ENCODE measurements at places on chromosomes 7 and 10.

DNA sequence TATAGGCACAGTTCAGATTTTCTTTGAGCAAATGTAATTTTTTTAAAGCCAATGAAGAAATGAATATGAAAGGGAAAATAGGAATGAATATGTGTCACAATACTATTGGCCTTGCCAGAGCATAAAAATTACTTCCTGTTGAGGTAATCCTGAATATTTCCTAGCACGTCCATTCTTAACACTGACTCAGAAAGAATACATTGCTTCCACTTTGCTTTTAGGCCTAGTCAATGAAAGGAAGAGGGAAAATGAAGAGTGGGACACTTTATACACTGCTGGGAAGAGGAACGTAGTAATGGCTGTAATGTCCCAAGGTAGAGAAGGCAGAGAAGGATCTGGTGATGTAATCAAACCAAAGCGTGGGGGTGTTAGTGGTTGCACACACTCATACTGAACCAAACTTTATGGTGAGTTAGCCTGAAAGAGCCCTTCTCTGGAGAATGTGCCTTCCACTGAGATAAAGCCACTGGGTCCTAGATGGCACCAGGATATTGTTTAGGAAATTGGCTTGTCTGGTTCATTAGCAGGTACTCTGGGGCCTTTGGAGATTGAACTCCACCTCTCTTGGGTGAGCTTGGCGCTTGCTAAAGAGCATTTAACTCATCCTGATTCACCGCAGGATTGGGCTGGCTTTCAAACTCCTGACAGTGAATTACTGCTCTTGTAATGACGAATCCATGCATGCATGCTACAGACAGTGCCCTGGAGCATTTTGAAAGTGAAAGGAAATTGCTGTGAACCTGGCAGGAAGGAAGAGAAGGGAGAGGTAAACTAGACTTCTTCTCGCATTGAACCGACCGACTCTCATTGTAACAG, 254.9 kb downstream of the KIAA1217 start:
- no peak for DNase-seq

DNA sequence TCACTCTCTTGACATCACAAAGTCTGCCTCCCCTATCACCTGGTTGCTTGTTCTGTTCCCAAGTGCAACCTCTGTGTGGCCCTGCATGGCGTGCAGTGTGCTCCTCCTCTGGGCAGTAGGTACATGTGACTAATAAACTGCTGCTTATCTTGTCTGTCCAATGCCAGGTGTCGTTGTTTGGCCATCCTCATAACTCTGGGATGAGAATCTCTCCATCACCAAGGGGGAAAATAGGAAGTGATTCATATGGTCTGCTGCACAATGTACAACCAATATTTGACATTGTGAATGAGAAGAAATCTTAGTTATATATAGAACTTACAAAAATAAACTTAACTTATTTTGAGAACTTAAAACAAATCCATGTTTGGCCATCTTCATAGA, 135.2 kb downstream of the INHBA start:
- no peak for DNase-seq

DNA sequence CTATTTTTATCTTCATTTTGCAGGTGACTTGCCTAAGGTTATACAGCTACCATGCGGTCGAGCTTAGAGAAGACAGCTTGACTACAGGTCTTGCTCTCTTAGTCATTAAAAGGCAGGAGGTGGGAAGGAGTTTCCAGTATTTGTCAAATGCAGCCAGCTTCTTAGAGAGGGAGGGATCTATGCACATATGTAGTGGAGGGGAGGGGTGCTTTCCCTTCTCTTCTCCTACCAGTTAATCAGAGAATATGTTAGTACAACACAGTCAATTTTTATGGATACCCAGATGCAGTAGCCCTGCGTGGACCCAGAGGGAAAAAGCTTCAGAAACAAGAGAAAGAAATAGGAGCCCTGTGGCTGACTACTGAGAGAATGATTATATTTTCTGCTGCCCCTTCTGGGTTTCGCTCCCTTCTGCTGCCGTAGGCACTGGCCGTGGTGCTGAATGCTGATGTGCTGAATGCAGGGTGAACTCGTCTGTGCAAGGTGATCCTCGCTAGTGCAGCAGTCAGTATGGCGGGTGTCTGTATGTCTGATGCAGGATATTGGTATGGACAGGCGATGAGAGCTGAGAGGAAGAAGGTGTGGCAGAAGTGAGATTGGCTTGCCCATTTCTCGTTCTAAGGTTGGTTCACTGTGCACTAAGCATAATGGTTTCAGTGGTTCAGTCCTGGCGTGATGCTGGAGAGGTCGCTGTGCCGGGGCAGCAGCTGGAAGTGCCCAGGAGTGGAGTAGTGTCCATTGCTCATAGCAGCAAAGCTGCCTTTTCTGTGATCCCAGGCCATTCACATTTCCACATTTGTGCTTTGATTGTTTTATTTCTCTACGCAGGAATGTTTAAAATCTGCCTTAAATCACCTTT, 189.2 kb upstream of the PODXL start:
- DNase-seq: peak; percentile 15

GRCh38 chr7:8178353-8178752, 83.6 kb downstream of the ICA1 start:
- no peak for DNase-seq

- DNase-seq: no peak
These were observed 60.5 kb downstream of the SH2D4B start for GRCh38 chr10:80598084-80598798.

DNA sequence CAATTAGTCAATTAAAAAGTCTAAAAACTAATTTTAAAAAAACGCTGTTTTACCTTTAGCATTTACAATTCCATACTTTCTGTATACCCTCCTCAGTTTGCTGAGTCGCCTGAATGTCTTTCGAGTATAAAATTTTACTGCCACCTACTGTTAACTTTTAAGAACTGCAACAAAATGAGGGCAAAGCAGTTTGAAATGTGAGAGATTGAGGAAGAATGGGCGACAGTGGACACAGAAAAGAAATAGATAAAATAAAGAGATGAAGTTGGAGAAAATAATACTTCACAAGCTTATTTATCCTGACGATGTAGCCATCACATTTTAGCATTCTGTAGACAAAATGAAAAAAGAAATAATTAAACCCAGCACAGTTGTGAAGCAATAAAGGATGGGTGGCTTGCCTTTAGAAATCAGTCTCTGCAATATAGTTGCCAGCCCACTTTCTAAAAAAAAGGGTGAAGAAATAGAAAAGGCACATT, 110.8 kb upstream of the PTN start:
- DNase-seq: no peak

GRCh38 chr7:26992670-26993069, 103.1 kb downstream of the HOXA1 start:
- DNase-seq: no peak

DNA sequence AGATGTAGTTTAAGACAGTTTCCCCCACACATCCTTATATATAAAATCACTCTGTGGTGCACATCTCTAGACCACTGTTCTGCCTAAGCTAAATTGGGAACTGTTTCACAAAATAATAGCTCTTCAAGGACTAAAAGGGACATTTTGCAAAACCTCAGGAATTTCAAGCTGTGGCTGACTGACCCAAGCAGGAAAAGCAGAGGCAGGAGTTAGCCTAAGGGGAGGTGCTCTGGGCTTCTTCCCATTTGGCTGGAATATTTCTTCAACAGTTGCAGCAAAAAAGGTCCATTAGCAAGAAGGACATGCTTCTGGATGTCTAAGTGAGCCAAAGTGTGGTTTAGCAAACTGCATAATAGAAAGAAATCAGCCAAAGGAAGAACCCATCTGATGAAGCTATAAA, 551.2 kb upstream of the ANKRD30A start:
- no peak for DNase-seq

DNA sequence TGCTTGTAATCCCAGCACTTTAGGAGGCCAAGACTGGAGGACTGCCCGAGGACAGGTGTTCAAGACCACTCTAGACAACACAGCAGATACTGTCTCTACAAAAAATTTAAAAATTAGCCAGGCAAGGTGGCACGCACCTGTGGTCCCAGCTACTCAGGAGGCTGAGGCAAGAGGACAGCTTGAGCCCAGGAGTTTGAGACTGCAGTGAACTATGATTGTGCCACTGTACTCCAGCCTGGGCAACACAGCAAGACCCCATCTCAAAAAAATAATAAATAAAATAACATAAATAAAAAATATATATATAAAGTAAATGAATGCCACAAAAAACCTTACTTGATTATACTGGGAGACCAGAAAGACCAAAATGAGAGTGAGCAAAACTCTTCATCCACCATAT, 20.8 kb upstream of the PBLD start:
- no peak for DNase-seq

DNA sequence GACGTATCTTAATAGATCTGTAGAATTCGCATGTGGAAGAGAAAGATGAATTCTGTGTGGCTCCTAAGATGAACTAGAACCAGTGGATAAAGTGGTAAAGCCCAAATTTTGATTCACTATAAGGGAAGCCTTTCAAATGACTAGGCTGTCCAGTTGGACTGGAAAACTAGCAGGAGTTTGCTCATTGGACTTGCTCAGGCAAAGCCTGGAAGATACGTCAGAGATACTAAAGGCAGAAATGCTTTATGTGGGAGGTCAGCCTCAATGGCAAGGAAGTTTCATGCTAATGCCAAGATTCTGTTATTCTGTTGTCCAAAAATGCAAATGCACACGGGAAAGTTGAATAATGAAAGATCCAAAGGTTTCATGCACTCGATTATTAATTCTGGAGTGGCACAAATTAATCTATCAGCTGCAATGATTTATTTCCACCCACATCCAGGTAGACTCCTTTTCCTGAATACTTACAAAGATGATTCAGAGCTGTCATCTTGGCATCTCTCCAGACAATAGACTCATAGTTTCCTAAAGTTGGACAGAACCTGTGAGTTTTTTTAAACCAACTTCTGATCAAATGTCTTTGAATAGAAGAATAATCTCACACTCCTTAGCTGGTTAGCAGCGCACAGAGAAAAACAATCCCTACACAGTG, 20.5 kb upstream of the PPP1R3C start:
- DNase-seq: no peak

DNA sequence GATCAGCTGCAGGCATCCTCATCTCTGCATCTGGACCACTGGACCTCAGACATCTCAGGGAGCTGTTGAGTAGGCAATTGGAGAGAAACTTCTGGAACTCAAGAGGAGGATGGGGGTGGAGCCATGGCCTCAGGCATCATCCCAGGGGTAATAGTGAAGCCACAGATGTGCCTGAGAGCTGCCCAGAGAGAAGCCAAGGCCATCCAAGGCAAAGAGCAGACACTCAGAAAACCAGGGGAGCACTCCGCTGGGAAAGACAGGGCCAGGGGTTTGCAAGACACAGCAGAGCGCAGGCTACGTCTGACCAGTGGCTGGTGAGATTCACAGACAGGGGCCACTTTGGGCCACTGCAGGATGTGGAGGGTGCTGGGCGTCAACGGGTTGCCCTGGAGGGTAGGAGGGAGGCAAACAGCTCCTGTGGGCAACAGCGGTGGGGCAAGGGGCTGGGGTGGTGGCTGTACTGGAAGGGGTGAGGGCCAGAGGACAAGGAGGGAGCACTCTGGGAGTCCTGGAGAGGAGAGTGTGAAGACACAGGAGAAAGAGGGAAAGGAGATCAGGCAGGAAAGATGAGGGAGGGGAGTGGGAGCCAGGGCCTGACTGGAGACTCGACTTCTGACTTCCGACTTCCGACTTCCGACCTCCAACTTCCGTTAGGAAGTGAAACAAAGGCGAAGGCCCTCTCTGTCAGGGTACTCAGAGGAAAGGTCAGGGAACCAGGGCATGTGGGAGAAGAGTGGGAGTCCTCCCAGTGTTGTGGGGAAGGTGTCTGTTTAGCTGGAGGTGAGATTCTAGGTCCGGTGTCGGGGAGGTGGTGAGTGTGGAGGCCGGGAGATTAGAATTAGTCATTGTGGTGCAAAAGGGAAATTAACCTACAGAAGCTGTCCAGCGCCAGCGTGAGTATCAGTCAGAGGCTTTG, 69.7 kb upstream of the ANTXRL start:
- no peak for DNase-seq

- no peak for DNase-seq
These were observed 93.4 kb downstream of the RNF216 start for GRCh38 chr7:5687936-5688630.
